ENCODE measurements at places on chromosomes 5 and 9. TPM values are rescaled to one million over a fixed set of nuclear protein-coding genes. Genes with fewer than 3 reads are reported as not detected.

Gene MEIKIN
- not detected for total RNA-seq

Gene SLC36A2
- total RNA-seq, result 30.2 TPM

Gene CPLANE1
- 53.7 TPM for total RNA-seq

Gene GFRA3
- 17.7 TPM for total RNA-seq

Gene DAB2IP
- total RNA-seq, result 70.7 TPM

Gene C5orf58
- total RNA-seq, result not detected

Gene ZBTB43
- total RNA-seq, result 12.7 TPM

Gene FST
- total RNA-seq, result 27.6 TPM

Gene AIF1L
- total RNA-seq, result 92.1 TPM

Gene INSL4
- not detected for total RNA-seq

Gene SLC45A2
- not detected for total RNA-seq

Gene GDF9
- total RNA-seq, result 0.40 TPM

Gene DIPK1B
- 11.6 TPM for total RNA-seq

Gene PCDHGA8
- 5.3 TPM for total RNA-seq

Gene CDO1
- 72.8 TPM for total RNA-seq

Gene CAMK4
- 2.2 TPM for total RNA-seq

Gene MPDZ
- total RNA-seq, result 112 TPM

Gene ANKH
- 156 TPM for total RNA-seq

Gene CEP120
- 29.3 TPM for total RNA-seq

Gene FOXD4L6
- not detected for total RNA-seq

Gene PCDHGA11
- 7.8 TPM for total RNA-seq

Gene IQGAP2
- total RNA-seq, result 57.5 TPM

Gene GFI1B
- not detected for total RNA-seq

Gene HSD17B3
- 4.5 TPM for total RNA-seq

Gene CXCL14
- total RNA-seq, result 184 TPM

Gene ADAMTSL1
- 61.8 TPM for total RNA-seq

Gene CCDC180
- total RNA-seq, result 8.2 TPM

Gene RORB
- 2.5 TPM for total RNA-seq

Gene SNCB
- not detected for total RNA-seq

Gene CCT5
- total RNA-seq, result 79.5 TPM

Gene LRRTM2
- 0.58 TPM for total RNA-seq

Gene DDX4
- not detected for total RNA-seq

Gene C9
- not detected for total RNA-seq

Gene ELOVL7
- total RNA-seq, result 32.1 TPM

Gene HMHB1
- not detected for total RNA-seq

Gene FOCAD
- total RNA-seq, result 22.5 TPM

Gene CDH9
- total RNA-seq, result not detected

Gene C9orf50
- total RNA-seq, result 2.2 TPM

Gene TRUB2
- total RNA-seq, result 13.0 TPM

Gene PDZD2
- total RNA-seq, result 105 TPM

Gene LMX1B
- 0.71 TPM for total RNA-seq

Gene ADCY2
- 10.0 TPM for total RNA-seq

Gene ARID3C
- total RNA-seq, result 1.2 TPM

Gene RFESD
- 3.9 TPM for total RNA-seq

Gene PARP8
- 30.4 TPM for total RNA-seq

Gene PPP2R2B
- total RNA-seq, result 54.1 TPM

Gene NDUFS6
- 20.7 TPM for total RNA-seq

Gene EDIL3
- total RNA-seq, result 29.4 TPM

Gene ZNG1A
- total RNA-seq, result 33.6 TPM

Gene SLCO6A1
- not detected for total RNA-seq

Gene CDH6
- total RNA-seq, result 24.5 TPM

Gene HACD4
- total RNA-seq, result 6.4 TPM

Gene C5orf63
- 8.9 TPM for total RNA-seq

Gene DYNC2I2
- 28.4 TPM for total RNA-seq

Gene UAP1L1
- 18.3 TPM for total RNA-seq

Data from sciatic nerve (tissue), 2 donors.